ENCODE measurements at places on chromosomes 5 and 9.

DNA sequence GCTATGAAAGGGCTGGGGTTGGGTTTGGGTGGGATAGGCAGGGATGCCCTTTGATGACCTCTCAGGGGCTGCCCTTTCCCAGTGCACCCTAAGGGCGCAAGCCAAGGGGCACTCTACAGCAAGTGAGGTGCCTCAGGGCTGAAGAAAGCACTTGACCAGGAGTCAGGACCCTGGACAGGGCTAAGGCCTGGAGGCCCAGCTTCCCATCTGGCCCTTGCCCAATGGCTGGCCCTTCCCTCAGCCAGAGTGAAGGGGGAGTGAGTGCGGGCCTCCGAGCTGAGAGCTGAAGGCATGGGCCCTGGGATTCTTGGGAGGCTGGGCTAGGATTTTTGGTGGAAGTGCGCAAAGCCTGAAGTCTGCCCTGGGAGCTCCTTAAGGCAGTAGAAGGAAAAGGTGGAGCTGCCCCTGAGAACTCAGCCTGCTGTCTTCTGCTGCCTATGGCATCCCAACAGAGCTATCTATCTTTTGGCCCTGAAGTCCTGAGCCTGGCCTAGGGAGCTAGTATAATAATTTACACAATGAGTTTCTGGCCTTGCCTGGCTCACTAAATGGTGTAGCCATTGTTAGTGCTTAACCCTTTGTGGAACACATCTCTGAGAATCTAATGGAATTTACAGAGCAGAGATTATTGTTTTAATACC, 16.4 kb downstream of the JADE2 start:
- DNase-seq = no peak

DNA sequence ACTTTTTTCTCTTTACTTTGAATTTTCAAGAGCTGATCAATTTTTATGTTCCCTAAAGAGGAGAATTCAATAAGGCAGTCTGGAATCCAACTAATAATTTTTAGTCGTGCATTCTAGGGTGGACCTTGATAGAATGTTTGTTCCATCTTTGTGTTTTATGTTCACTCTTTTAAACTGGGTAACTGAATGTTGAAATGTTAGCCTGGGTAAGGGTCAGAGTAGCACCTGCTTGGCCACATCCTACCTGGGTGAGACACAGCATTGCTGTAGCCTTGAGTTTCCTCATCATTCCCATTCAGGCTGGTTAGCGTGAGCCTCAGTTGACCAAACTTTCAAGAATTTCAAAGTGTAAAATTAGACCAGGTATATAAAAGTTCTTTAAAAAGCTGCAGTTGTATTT, 85.0 kb downstream of the SGCD start:
- no peak for DNase-seq

DNA sequence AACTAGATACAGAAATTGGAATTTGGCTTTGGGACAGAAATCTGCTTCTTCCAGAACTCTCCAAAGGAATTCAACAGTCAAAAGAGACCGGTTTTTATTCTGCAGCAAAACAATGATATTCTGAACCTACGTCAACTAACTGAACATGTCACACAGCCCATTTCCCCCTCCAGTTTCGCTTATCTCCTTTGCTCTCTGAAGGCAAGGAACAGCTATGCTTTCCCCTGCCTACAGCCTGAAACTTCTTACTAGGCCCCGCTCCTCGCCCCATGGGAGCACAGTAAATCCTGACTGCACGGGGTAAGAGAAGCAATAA, 488 bp downstream of the SKIC3 start:
- no peak for DNase-seq

GRCh38 chr5:133930061-133930812, 38.2 kb downstream of the C5orf15 start:
- DNase-seq = no peak

DNA sequence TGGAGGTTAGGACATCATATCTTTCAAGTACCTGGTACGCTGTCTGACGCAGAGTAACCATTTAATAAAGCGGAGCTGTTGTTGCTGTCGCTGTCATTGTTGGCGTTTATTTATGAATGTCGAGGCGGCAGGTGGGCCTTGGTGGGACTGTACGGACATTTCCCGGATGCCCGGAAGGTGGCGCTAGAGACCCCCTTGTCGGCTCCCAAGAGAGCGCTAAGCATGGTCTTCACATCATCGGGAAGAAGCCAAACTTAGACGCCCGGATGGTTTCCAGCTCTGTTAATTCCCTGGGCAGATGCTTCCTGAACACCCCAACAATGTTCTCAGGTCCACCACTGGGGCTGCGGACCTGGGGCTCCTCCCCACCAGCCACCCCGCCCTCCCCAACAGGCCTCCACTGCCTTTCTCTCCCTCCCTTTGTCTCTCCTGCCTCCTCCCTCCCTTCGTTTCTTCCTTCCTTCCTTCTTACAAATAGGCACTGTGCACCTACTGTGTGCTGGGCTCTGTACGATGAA, 54.1 kb downstream of the DUSP1 start:
- DNase-seq = peak; percentile 61

Measured in HFF-Myc (cell line).